Activated CD8-positive, alpha-beta memory T cell treated with anti-CD3 and anti-CD28 coated beads for 1 hour (primary cell): ENCODE measurements at places on chromosomes 5 and 9.

GRCh38 chr9:128114326-128115186, 13.0 kb downstream of the PTGES2 start:
- no peak for DNase-seq

- DNase-seq, result no peak
These were observed 48.2 kb downstream of the TRIO start for GRCh38 chr5:14191325-14191724.

- DNase-seq, result no peak
These were observed 45.8 kb upstream of the TXNDC8 start for GRCh38 chr9:110383491-110383890.

- no peak for DNase-seq
These were observed 132.7 kb upstream of the ERCC6L2 start for GRCh38 chr9:95742821-95743220.

DNA sequence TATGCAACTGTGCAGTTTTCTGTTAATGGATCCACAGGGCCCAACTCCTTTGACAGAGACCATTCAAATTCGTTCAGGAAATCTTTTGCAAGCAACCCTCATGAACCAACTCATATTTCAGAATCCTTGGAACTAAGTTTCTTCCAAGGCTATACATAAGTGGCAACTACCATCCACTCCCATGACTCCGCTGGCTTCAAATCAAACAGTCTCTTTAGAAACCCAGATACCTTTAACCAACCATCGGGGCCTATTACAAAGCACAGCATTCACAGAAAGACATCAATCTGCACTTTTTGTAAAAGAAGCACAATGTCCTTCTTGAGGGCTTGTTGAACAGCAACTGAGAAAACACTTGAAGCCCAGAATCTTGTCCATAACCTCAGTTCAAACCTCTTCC, 526.9 kb downstream of the DTWD2 start:
- DNase-seq, result no peak

DNA sequence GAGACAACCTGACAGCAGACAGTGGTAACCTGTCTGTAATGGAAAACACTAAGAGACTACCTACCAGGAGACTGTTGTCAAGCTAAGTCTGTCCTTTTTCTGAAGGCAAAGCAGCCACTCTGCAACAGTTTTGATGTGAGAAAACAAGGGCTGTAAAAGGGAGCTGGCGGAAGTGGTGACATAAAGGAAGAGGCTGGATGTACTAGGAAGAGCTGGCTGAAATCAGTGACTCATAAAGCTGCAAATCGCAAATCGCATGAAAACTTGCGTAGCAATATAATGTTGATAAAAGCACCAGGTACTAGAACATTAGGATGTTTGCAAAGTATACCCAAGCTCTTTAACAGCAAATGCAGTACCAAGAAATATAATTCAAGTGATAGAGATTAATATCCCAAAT, 1.4 kb downstream of the NSUN2 start:
- no peak for DNase-seq

- DNase-seq, result no peak
These were observed 108.7 kb upstream of the NFIL3 start for GRCh38 chr9:91532325-91532724.

GRCh38 chr9:137820161-137820855, 57.3 kb upstream of the CACNA1B start:
- no peak for DNase-seq

DNA sequence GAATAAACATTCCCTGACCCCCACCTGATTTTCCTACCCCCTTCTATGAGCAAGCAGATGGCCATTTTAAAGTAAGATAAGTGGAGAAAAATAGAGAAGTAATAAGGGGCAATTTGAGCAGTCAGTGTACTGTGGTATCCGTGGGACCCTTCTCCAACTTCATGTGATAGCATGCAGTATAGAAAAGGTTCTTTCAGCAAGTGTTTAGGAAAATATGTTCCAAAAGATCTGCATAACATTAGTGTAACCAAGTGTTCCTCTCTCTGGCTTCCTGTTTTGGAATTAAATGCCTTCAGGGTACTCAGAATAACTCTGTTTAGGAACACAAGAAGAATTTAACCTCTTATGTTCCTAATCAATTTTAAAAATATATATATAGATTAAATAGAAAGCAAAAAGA, 134.9 kb downstream of the ATG10 start:
- DNase-seq, result no peak

DNA sequence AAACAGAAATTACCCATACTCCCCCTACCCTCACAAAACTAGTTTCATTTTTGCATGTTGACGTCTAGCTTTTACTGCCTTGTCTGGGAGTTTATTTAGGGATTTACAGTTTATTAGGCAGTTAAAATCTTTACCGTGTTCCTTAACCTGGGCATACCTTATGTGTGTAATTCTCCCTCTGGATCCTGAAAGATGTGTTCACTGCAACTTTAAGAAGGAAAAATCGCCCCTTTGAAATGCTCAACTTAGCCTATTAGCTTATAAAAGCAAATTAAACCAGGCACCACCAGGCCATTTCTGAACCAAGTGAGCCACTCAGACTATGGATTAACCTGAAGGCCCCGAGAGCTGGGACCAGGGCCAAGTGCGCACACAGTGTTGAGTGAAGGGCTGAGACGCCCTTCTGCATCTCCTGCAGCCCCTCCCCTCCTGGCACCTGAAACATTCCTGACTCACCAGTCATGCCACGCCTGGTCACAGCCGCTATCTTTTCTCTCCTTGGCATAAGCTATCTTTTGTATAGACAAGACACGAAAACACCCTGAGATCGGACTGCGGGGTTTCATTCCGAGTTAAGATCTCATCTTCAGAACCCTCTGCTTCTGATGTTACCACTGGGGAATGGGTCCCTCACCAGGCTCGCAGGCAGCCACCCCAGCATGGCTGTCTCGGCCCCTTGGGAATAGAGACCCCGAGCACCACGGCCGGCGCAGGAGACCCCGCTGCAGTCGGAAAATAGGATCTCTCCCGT, 111.9 kb downstream of the ROR2 start:
- DNase-seq, result no peak

DNA sequence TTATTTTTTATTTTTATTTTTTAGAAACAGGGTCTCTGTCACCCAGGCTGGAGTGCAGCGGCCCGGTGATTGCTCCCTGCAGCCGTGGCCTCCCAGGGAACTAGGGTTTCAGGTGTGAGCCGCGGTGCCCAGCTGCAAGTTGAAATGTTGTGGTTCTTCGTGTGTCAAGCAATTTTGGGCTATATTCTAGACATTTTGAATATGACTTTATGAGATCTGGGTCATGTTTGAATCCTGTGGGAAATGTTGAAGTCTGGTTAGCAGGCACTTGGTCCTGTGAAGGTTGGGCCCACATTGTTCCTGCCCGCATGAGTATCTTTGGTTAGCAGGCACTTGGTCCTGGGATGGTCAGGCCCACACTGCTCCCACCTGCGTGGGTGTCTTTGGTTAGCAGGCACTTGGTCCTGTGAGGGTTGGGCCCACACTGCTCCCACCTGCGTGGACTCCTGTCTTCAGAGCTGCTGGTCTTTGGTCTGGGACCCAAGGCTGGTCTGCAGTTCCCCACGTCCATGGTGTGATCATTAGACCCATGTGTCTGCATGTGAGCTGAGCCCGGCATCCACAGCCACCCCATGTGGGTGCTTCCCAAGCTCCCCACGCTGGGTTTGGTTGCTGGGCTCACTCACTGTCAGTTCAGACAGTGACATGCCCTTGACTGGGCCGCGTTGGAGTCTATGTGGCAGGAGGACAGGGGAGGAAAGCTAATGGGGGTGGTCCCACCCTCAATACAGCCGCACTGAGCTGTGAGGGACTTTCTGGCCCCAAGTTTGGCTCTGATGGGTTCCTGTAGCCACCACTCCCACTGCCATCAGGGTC, 7.1 kb downstream of the FBXW5 start:
- DNase-seq, result no peak

DNA sequence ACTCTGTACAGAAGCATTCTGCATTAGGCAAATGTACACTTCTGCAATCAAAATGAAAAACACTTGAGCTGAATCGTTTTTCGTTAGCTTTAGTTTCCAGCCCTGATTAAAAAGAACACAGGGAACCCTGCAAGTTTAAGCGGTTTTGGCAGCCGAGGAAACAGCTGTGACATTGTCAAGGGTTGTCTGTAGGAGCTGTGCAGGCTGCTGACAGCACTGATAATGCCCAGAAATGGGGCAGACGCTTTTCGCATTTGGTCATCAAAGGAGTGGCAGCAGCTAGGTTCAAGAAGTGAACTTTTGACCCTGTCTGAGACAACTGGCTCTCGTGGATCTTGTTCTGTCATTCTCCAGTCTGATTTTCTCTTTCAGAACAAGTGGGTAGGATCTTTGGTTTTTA, 165.6 kb upstream of the CCDC152 start:
- DNase-seq, result no peak

DNA sequence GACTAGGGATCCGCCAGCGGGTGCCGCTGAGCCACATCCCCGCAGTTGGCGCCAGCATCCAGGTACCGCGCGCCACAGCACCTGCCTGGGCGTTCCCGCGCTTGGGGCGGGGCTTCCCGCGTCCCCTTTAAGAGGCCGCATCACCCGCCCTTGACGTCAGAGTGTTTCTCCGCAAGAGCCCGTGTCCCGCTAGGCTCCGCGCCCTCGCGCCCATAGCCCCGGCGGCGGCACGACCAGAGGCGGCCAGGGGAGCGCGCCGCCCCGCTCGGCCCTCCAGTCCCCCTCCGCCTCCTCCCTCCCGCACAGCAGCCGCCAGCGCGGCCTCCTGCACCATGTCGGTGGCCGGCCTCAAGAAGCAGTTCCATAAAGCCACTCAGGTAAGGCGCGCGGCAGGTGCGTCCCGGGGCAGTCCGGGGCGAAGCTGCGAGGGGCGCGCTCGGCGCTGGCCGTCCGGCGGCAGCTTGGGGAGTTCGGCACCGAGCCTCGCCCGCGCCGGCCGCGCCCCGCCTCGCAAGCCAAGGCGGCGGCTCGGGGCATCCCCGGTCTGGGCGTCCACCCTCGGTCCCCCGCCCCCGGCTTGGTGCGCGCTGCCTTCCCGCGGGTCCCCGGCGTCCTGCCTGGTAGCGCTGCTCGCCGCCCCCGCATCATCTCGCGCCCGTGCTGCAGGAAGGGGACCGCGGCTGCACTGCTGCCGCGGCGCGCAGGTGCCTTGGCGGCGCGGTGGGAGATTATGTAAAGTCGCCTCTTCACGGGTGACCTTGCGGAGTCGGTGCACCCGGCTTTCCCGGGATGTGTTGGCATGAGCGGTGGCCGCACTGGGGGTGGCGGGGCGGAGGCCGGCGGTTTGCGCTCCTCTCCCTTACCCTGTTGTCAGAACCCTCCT, at the start of gene SH3GL2:
Gene SH3GL2, plus strand, starts transcription at position 156 of the 883 bp plus-strand sequence.
- DNase-seq, result no peak

DNA sequence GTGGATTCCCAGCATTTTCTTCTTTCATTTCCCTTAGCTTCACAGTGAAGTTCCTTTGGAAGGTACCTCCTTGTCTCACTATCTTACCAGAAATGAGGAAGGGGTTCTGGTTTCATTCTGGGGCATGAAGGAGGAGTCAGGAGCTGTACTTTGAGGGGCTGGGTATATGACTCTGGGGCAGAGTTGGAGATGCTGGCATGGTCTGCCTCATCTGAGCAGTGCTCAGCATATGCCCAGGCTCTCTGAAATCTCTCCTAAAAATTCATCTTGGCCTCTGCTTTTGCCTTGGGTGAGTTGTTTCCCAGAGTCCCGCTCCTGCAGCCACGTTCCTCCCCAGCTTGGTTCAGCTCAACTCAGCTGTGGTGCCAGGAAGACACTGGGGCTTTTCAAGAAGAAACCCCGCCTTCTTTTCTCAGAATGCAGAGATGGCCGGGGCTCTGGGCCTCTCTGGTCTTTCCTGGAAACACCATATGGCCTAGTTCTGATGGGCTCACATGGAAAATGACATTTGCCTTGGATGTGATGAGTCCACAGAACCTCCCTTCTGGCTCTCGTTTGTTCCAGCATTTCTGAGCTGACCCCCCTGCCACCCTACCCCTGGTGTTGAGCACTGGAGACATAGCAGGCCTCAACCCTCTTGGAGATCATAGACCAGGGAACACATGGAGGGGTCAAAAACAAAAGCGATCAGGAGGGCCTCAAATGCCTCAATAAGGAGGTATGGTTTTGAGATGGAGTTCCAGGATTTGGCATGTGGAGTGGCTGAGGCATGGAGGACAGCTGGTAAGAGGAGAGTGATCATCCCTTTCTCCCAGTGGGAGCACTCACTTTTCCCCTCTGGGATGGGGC, 12.0 kb upstream of the TGFBR1 start:
- DNase-seq, result no peak

GRCh38 chr5:43019614-43020398, 20.3 kb downstream of the ANXA2R start:
- DNase-seq, result no peak

DNA sequence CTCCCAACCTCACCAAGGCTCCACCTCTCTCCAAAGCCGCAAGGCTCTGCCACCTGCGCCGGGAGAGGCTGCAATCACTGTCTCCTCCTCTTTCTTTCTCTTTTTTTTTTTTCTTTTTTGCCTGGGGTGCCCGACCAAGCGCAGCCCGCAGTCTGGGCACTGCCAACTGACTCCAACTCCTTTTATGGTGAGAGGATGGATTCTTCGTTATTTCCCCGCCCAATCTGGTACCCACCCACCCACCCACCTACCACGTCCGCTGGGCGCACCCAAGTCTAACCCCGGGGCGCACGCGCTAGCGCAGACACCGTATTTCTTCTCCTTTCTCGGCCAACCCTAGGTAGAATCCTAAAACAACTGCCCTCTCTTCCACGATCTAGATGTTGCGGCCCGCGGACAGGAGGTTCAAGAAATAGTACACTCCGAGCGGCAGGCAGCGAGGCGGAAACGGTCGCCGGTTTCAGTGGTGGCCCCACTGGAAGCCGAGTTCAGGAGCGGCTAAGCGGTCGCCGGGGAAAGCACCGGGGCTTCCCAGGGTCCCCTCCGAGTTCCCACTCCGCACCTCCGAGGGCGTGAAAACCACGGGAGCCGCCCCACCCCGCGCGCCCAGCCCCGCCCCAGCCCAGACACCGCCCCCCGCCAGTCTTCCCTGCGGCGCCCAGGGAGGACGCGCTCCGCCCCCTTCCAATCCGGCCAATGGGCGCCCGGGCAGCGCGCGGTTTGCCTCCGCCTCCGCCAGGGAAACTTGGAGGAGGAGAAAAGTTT, 385 bp upstream of the PTGER4 start:
- DNase-seq, result peak; percentile 91

GRCh38 chr5:115330830-115331229, 34.4 kb upstream of the CCDC112 start:
- no peak for DNase-seq

DNA sequence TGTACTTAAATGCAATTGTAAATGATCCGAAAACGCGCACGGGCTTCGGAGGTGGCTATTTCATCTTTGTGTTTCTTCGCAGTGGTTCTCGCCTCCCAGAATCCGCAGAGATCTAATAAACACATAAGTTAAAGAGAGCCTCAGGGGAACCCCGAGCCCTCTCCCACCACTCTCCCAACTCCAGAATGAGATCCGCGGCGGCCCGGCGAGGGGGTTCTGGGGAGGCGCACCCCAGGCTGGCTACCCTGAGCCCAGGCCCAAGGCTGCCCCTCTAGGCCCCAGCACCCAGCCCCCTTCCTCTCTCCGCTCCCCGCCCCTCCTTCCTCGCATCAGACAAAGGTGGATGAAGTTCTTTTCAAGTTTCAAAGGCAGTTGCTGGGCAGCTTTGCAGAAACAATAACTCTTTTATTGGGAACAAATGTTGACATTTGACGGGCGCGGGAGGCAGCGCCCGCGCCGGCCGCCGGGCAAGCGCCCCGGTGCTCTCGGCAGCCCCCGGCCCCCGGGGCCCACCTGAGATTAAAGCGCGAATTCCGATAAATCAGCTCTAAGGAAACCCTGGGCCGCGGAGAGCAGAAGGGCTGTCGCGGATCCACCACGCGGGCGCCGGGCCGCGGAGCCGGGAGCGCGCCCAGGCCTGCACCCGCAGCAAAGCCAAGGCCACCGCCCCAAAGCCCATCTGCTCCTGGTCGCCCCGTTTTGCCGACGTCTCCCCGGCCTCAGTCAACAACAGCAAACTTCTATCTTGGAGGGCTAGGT, 8.4 kb downstream of the IRX2 start:
- DNase-seq, result no peak

GRCh38 chr5:140628711-140629110, 4.3 kb downstream of the CD14 start:
- DNase-seq, result no peak
